ENCODE measurements at places on chromosomes 11 and 22.

DNA sequence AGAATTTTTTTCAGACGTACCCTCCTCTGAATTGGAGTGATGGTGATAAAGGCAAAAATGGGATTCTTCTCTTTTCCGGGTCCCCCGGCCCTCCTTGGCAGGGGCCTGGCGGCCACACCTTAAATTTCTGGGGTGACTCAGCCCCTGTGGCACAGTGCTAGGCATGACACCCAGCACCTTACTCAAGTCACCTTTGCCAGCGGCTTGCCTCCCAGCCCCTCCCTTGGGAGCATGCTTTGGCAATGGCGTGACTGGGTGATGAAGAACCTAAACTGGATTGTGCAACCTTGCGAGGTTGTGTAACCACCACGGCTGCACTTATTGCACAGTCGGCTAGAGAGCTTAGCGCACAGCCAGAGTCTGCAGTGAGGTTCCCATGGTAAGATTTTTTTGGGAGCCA is 16.2 kb upstream of the LDLRAD3 start:
- peak; percentile 75 for DNase-seq

GRCh38 chr11:76629853-76630599 is 40.5 kb downstream of the LRRC32 start:
- peak; percentile 84 for DNase-seq

GRCh38 chr22:17472932-17473331 is 90.4 kb upstream of the SLC25A18 start:
- DNase-seq, result no peak

- no peak for DNase-seq
These were observed 30.9 kb downstream of the CSNK2A3 start for GRCh38 chr11:11322101-11322500.

DNA sequence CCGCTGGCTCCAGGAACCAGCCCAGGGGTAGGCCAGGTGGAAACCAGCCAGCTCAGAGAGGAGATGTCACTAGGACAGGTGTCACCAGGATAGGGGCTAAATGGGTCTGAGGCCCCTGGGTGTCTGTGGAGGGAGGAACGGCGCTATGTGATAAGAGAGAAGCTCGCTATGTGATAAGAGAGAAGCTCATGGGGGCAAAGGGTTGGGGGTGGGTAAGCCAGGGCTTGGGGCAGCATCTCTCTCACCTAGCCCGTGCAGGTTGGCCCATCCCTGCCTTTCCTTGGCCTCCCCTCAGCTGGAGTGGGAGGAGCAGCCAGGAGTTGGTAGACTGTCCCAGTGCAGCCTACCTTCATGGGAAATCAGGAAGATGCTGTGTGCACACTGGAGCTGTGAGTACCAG is 26.5 kb upstream of the SUSD2 start:
- no peak for DNase-seq

DNA sequence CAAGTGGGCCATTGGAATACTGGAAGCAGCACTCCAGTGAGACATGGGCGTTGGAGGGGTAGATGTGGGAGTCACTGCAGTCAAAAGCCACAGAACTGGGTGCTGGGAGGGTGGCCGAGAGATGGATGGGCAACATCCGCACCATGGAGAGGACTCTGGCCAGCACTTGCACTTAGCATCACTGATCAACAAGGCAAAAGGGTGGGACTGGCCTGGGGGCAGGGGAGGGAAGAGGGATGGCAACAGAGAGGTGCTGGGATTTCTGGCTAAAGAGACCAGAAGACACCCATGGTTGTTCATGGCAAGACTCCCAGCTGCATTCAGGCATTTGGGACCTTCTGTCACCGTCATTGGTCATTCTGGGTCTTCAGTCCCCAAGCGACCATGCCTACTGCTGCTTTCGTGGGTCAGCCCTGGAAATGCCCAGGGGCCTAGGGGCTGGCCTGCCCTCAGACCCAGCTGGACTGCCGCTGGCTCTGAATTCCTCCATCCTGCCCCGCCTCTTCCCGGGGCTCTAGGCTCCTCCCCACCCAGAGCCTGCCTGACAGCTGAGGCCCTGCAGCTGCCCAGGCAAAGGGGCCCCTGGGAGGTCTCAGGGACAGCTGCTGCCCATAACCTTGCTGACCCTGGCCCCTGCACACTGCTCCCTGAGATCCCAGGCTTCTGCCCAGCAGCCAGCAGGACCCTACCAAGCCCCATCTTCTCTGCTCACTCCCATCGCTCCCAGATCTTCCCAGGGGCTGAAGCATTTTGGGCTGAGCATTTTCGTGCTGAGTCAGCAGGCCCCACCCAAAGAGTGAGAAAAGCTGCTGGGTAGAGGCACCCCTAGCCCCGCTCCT is 13.0 kb upstream of the CDC42EP2 start:
- DNase-seq, result no peak

Measured in tibial artery (tissue), 4 donors.